CD14-positive monocyte (primary cell): ENCODE measurements at places on chromosomes 3 and 15. TPM values are rescaled to one million over a fixed set of nuclear protein-coding genes. Genes with fewer than 3 reads are reported as not detected.

Gene TJP1
- polyA plus RNA-seq = not detected in 2 replicates

- no peaks in the 10 kb centered on the region for H3K27me3 ChIP-seq
- no peaks in the 10 kb centered on the region for H3K36me3 ChIP-seq
- H3K4me3 ChIP-seq = no peak overlapping the region
- DNase-seq = peak; percentile 61
These were observed 5.8 kb upstream of the RPL29 start for GRCh38 chr3:52001443-52001974.

Gene C3orf20
- 0.05 and 0.11 TPM in 2 replicates for polyA plus RNA-seq

Gene IL16
- polyA plus RNA-seq = 69.4 and 71.5 TPM in 2 replicates

Gene RTP4
- 3.3 TPM for polyA plus RNA-seq

Gene SLC15A2
- 0.37 TPM for polyA plus RNA-seq

- no peaks in the 10 kb centered on the region for H3K4me1 ChIP-seq
- no peaks in the 10 kb centered on the region for H3K27me3 ChIP-seq
- no peak for DNase-seq
- no peaks in the 10 kb centered on the region for H3K36me3 ChIP-seq
These were observed 45.3 kb downstream of the ROPN1B start for GRCh38 chr3:126014252-126014651.

- H3K4me1 ChIP-seq = no peaks in the 10 kb centered on the region
- no peak overlapping the region for H3K27ac ChIP-seq
- H3K27me3 ChIP-seq = no peaks in the 10 kb centered on the region
These were observed 31.7 kb downstream of the HGD start for GRCh38 chr3:120650311-120650710.

DNA sequence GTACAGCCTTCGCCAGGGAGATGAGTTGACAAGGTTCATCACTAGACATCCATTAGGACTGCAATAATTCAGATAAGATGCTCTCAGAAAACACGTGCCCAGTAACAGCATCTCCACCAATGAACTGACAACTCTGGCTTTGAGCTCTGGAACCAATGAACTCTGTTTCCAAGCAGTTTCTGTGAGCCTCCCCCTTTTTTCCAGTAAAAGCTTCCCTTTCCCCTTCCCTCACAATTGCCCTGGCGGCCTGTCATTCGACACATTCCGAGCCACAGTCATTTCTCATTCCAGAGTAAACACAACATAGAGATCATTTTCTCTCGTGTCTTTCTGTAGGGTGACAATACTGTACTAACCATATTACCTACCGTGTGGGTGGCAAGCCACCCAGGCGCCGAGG, 3.6 kb downstream of the PLA2G4D start:
- H3K27ac ChIP-seq = no peak overlapping the region
- no peak for DNase-seq
- no peaks in the 10 kb centered on the region for H3K4me1 ChIP-seq
- no peaks in the 10 kb centered on the region for H3K27me3 ChIP-seq
- H3K36me3 ChIP-seq = no peaks in the 10 kb centered on the region

Gene GLDN
- not detected for polyA plus RNA-seq

Gene TP63
- polyA plus RNA-seq = 0.14 TPM in 1 of 2 replicates, not detected in the other

Gene GPR156
- polyA plus RNA-seq = not detected

DNA sequence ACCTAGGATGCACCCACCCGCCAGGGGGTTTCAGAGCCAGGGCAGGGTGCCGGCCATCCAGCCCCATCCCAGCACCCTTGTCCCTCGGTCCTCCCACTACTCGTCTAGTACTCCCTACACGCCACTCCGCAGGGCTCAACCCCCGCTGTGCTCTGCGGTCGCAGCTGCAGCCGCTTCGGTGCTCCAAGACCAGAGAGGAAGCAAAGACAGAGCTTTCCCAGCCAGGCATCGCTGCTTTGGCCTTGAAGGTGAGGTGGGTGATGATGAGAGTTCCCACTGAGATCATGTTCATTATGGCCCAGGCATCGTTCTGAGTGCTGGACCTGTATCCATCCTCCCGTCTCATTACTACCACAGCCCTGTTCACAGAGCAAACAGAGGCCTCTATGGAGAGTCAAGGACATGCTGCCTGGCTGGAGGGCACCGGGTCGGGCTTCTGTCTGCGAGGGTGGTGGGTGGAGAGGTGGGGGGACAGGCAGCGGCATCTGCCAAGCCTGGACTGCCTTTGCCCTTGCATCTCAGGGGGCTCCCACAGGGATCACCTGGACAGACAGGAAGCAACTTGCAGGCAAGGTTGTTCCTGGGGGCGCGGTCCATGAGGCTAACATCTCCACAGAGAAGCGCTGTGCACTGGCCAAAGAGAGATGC, 66.9 kb downstream of the KLF13 start:
- H3K27me3 ChIP-seq = peaks cover 11% of the 10 kb centered on the region
- H3K27ac ChIP-seq = no peak overlapping the region
- peak overlapping the region; percentile 77 for H3K4me3 ChIP-seq
- H3K36me3 ChIP-seq = no peaks in the 10 kb centered on the region
